ENCODE measurements at places on chromosomes 4 and X.
A peak's percentile ranks its signal among the peaks of the same experiment; 100 is the strongest.

- peak; percentile 2 for DNase-seq
Observed at GRCh38 chr4:169397762-169398161, 127.0 kb upstream of the SH3RF1 start.

GRCh38 chr4:164819366-164819765 is 57.6 kb upstream of the APELA start:
- DNase-seq: no peak

GRCh38 chr4:182140547-182140946 is 102.7 kb upstream of the TENM3 start:
- DNase-seq: no peak

DNA sequence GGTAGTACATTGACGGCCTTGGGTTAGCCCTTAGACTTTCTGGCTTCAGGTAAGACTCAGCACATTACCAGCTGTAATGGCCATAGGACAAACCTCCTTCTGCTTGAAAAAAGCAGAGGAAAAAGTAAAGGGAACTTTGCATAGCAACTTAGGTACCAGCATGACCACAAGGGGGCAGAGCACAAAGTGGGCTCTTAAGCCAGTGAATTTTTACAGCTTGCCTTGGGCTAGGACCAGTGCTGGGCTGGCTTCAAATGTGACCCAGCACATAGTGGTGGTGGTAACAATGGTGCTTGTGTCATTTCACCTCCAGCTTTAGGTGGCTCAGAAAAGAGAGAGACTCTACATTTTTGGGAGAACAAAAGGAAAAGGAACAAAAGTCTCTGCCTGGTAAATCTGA is 66.1 kb downstream of the KLHL4 start:
- DNase-seq: no peak

- DNase-seq: no peak
Observed at GRCh38 chr4:41408859-41409593, 128.9 kb upstream of the LIMCH1 start.

Measured in NCI-H510A (cell line).